Stimulated activated CD4-positive, alpha-beta T cell treated with anti-CD3 and anti-CD28 coated beads, TNF-alpha, amount 100 ng/mL, for 24 hours (primary cell): ENCODE measurements at places on chromosomes 13 and 19.
A peak's percentile ranks its signal among the peaks of the same experiment; 100 is the strongest.

DNA sequence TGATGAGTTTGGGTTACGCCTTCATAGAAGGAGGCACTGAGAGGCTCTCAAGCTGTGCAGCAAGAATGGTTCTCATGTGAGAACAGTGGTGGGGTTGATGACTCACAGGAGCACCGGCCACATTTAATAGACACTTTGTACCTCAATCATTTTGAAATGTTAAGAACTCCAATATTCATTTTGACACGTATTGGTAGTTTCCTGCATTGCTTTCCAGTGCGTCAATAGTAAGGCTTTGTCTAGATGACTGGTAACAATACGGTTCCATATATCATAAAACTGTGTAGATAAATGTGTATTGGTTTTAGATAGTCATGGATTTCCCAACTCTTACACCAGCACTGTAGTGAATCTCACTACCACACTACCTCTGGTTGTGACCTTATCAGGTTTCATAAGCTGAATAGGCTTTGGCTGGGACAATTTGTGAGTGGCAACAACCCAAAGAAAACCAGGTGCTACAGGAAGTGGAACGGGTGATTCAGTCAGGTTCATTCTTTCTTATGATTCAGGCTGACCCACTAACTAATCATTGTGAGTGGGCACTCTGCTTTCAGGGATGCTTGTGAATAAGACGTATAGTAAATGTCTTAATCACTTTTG is 362.6 kb downstream of the KLF5 start:
- no peak for DNase-seq

DNA sequence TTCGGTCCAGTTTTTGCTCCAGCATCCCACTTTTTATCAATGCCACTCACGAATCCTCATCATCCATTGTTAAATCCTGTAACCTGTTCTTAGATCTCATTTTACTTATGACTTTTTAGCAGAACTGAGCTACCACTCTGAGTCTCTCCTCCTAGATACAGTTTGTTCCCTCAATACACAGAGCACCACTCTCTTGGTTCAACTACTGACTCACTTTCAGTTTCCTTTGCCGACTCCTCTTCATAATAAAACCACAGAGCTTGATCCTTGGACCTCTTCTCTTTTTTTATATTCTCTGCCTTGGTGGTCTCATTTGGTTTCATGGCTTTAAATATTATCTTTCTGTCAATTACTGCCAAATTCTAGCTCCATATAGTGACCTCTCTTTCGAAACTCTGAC is 150.3 kb downstream of the SLITRK5 start:
- DNase-seq, result no peak

DNA sequence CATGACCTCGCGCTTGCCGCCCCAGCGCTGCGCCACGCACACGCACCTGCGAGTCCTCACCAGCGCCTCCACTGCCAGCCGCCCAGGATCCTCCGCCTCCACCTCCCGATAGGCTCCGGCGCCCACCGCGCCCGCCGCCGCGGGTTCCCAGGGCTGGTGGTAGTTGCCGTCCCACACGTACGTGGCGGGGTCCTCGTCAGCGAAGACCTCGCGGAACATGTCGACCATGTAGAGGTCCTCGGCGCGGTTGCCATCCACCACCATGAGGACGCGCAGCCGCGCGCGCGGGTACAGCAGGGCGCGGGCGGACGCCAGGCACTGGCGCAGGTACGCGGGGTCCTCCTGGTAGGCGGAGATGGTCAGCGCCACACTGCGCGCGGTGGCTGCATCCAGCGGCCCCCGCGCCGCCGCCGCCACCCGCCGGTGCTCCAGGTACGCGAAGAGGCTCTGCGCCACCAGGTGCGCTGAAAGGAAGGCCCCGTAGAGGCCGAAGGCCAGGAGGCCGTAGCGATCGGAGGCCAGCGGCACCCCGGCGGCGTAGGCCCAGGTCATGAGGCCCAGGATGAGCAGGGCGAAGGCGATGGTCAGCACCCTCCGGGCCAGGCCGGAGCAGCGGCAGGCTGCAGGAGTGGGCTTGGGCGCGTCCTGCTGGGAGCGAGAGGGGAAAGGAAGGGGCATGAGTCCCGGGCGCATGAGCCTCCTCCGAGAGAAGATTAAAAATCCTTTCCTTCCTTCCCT is 4.4 kb downstream of the HAS1 start:
- DNase-seq, result no peak

GRCh38 chr19:30444686-30445232 is 72.6 kb downstream of the ZNF536 start:
- no peak for DNase-seq

DNA sequence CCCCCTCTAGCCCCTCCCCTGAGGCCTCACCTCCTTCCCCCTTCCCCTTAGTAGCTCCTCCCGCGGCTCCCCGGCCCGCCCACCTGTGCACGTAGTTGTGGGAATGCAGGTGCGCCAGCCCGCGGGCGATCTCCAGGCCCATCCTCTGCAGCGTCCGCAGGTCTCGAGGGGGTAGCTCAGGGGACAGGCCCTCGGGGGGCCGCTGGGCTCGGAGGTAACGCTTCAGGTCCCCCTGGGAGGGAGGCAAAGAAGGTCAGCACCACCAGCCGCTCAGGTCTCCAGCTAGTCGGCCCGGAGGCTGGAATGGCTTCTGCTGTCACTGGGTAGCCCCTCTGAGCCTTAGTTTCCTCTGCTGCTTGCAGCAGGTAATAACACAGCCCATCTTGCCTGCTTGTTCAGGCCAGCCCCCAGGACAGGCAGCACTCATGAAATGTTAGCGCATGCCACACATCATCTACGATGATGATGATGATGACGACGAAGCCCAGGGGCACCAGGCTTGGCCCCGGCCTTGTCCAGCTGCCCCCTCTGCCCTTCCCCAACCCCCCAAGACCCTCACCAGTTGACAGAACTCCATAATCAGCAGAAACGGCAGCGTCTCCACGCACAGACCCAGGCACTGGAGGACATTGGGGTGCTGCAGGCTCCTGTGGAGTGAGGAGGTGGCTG is 9.2 kb downstream of the LMTK3 start:
- peak; percentile 47 for DNase-seq

DNA sequence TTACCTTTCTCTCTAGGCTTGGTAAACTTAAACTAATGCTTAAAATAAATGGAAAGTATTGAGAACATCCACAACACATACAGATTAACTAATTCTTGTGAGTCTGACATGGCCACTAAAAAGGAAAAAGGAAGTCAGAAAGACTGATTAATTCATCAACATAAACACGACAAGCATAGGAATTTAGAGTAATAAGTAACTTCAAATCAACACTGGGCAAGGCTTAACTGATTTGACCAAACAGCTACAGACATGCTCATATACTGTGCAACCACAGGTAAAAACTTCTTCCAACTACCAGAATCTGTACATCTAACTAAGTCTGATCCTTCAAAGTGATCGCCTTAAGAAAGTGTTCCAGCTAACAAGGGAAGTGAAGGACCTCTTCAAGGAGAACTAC is 20.5 kb downstream of the UGGT2 start:
- DNase-seq, result no peak

DNA sequence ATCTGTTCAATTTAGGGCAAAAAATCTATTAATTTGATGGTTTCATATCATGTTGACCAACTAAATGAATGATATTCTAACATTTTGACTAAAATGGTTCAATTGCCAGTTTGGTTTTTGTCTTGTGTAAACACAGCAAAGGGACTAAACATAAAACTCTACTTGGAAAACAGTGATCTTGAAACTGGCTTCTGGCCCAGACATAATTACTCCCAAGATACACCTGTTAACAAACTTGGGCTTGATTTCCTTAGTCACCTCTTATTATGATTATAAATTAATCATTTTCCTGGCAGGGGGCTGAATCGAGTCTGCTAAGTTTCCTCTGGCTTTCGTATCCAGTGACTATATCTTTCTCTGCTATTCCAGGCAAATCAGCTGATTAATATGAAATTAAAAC is 78.0 kb upstream of the OXGR1 start:
- DNase-seq, result no peak

GRCh38 chr19:31639306-31639705 is 290.1 kb upstream of the TSHZ3 start:
- no peak for DNase-seq

DNA sequence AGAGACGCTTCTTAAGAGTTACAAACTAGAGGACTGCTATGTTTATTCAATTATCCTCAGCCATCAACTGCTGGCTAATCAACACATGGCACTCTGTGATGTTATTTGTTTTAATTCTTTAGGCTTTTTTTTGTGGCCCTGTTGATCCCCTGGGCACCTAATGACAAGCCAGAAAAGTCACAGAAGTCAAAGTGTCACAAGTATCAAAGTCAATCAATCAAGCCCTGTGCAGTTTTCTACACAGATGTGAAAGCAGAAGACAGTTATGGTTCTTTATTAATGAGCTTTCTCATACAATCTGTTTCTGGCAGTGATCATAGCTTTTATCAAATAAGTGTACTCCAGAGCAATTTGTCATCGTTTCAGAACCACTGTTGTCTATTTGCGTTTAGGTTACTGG is 34.3 kb downstream of the MYO16 start:
- DNase-seq, result no peak

DNA sequence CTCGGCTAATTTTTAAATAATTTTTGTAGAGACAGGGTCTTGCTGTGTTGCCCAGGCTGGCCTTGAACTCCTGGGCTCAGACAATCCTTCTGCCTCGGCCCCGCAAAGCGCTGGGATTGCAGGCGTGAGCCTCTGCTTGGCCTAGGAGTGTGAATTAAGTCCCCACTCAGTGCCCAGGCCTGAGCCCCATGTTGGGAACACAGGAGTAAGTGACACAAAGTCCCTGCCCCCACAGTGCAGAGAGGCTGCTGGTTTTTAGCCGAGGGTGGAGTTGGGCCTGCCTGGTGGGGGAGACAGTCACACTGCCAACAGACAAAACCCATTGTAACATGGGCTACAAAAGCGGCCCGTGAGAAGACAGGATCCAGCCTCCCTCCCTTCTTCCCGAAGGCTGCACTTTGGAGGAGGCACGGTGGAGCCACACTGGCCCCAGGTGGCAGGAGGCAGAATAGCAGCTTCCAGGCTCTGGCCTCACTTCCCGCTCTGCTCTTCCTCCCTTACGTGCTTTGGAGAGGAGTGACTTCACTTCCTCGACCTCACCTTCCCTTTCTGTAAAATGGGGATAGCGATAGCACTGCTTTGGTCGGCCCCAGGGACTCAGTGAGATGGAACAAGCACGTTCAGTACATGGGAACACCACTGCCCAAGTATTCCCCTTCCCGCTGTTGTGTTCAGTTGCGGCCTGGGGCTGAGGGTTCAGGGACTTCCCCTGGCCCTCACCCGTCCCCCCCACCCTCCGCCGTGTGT is 15.2 kb upstream of the EHD2 start:
- peak; percentile 57 for DNase-seq

DNA sequence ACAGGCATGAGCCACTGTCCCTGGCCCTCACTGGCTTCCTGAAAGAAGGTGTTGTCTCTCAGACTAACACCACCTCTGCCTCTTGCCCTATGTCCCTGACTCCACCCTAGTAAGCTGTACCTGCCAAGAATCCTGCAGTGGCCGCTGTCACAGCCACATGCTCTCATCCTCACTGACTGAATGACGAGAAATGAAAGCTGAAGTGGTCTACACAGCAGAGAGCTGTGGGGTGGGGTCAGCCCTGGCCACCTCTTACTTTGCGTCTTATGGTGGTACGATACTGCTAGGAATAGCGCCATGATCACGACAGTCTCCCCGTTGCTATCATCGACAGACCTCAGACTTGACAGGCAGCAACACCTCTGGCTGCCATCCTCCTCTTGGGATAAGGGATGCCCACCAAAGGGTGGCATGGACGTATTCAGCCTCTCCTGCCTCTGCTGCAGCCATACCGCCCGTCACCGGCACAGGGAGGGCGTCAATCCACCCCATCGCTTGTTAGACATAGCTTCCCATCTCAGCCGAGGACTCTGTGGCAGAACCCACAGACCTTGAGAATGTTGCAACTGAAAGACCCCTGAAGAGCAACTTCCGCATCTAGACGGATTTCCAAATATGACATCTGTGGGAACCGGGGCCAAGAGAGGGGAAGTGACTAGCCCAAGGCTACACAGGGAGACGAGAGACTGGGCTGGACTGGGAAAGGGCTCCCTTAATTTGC is 809 bp downstream of the MYO1F start:
- no peak for DNase-seq

DNA sequence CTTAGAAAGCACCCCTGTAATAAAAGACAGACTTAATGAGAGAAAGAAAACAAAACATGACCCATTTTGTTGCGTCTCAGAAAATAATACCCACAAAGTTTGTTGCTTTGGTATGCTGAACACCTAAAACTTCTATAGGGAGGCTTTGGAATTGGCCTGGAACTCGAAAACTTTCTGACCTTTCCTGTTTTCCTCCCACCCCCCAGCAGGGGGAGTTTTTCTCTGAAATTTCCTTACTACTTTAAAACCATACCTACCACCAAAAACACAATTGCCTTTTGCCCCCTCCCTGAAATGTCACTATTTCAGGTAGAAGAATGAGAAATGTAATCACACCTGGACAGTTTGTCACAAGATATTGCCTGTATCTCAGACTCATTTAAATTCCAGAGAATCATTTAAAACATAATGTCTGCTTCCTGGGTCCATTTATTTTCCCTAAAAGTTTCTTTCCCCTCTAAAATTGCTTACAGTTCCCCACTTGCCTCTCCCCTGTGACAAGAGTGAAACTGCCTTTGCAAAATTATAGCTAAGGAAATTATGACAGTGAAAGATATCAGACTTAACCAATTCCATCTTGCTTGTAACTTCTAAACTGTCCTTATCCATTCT is 2700.2 kb downstream of the PCDH9 start:
- no peak for DNase-seq

DNA sequence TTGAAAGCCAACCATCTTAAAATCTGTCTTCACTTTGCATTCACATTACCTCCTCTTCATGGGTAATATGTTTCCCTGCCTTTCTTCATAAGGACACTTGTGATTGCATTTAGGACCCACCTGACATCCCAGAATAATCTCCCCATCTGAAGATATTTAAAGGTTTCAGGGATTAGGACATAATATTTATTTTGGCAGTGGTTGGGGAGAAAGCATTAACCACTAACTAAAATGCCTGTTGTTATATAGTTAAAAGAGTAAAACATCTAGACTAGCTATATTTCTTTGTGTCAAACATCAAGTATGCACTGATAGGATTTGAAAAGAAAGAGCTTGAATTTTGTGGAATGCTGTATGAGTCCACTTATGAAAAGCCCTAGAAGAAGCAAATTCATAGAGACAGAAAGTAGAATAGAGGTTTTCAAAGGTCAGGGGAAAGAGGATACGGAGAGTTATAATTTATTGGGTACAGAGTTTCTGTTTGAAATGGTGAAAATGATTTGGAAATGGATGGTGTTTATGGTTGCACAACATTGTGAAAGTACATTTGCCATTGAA is 457.7 kb upstream of the SPRY2 start:
- no peak for DNase-seq
